ENCODE measurements at places on chromosomes 12 and 14. TPM values are rescaled to one million over a fixed set of nuclear protein-coding genes. Genes with fewer than 3 reads are reported as not detected.

Gene SERPINA5
- 10.1 TPM for polyA plus RNA-seq

DNA sequence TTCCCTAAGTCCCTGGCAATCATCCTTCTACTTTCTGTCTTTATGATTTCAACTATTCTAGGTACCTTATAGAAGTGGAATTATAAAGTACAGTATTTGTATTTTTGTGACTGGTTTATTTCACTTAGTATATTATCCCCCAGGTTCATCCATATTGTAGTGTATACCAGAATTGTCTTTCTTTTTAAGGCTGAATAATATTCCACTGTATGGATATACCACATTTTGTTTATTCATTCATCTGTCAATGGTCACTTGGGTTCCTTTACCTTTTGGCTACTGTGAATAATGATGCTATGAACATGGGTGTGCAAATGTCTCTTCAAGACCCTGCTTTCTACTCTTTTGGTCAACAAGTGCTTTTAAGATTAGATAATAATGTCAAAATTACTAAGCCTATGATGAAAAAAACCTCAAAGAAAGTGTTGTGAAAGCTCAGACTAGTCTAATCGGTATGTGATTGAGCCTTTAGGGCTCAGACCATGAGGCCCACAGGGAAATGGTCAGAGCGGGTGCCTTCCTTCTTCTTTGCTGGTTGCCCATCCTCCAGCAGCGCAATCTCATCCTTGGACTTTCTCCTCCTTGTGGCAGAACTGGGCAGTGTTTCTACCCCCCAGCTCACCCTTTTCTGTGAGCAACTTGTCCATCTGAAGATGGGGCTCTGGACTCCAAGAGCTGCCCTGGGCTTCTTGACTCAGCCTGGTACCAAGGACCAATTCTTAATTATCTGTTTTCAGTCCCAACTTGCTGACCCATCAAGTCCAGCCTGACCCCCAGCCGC is 105.4 kb downstream of the TTC8 start:
- no peak for DNase-seq

DNA sequence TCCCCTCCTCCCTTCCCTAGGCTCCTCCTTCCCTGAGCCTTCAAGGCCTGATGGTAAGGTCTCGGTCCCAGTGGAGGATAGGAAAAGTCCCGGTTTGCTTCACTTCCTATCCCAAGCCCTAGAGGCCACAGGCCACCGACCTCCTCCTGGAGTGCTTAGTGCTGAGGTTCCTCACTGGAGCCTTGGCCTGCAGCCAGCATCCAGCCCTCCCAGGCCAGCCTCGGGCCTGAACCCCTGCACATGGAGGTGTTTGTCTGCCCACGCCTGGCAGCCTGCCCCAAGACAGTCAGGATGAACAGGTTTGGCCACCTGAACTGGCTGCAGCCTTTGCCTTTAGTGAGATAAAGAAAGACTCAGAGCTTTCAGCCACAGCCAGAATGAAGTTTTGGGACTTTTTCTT is 15.8 kb upstream of the KRT7 start:
- DNase-seq = no peak

- no peak for DNase-seq
These were observed 23.4 kb upstream of the ELK3 start for GRCh38 chr12:96170762-96171161.

DNA sequence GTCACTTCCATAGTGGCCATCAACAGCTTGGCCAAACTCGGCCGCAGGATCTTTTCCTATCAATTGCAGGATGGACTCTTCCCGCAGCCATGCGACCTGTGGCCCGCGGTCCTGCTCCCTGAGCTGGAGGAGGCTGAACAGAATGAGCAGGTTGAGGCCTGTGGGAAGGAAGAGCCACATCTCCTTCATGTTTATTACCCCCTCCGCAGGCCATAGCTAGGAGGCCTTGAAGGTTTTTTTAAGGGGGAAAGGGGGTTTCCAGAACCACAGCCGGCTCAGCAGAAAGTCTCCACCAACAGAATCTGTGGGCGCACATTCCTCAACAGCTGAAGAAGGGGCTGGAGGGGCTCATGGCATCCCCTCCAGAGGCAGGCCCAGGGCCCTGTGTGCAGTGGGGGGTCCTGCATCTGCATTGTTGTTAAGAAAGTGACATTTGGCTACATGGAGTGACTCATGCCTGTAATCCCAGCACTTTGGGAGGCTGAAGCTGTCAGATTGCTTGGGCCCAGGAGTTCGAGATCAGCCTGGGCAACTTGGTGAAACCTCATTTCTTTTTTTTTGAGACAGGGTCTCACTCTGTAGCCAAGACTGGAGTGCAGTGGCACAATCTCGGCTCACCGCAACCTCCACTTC is 25.2 kb upstream of the PPP1R13B start:
- DNase-seq = no peak

- no peak for DNase-seq
These were observed 14.1 kb downstream of the PRKAB1 start for GRCh38 chr12:119681728-119682638.

- no peak for DNase-seq
These were observed 51.5 kb upstream of the CMKLR1 start for GRCh38 chr12:108390495-108391203.

GRCh38 chr12:6925540-6926279 is 2.0 kb upstream of the ATN1 start:
- DNase-seq = no peak

DNA sequence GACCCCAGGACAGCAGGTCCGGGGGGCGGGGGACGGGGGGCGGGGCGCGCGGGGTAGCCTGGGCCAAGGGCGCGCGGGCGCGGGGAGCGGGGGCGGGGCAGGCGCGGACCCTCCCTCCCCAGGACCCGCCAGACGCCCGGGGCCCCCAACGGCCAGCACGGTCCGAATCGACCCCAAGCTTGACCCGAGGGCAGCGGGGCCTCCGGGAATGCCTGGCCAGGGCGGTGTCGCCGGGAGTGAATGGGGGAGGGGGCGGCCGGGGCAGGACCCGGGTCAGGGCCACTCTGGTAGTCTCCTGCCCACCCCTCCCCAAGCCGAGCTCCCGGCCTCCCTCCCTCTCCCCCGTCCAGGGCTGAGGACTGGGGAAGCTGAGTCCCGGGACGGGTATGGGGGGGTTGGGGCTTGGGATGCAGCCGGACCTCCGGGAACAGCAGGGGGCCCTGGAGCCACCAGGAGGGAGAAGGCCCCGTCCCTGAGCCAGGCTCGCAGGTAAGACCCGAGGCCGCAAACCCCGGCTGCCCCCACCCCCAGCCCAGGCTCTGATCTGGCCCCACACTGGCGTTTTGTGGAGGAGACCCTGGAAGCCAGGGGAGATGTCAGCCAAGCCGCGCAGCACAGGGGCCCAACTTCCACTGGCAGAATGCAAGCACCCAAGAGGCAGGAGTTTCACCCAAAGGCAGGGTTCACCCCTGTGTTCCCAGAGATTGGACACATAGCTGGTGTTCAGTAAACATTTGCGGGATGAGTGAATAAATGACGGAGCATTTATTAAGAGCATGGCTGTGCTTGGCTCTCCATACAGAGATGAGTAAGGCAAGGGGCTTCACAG is 545 bp upstream of the GALNT9 start:
- DNase-seq = no peak

GRCh38 chr14:88322504-88323085 is 474 bp downstream of the KCNK10 start:
- DNase-seq = no peak

DNA sequence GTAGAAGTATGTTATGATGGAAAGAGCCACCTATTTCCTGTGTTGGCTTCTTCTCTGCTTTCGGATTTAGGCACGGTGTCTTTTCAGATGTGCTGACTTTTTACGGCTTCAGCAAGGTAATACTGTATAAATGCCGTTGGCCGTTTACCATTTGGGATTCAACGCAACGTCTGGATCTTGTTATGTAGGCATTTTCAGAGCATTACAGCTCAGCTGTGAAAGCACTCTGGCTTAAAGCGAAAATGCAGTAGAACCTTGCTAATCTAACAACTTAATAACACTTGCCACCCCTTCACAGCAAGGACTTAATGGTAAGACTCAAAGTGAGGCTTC is 229.9 kb downstream of the EFCAB11 start:
- no peak for DNase-seq

- DNase-seq = no peak
These were observed 994 bp downstream of the SRP54 start for GRCh38 chr14:34983786-34984185.

DNA sequence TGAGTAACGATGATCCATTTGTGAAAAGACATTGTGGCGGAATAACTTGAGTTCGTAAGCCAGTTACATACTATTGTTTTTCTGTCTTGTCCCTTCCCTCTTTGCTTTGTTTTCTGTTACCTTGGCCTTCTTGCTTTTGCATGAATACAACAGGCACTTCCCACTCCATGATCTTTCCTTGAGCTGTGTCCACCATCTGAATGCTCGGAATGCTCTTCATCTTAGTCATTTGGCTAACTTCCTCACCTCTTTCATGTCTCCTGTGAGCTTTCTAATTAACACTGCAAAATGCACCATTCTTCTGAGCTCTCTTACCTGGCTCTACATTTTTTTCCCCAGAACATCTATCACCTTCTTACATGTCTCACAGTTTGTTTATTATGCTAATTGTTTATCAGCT is 10.0 kb downstream of the KNTC1 start:
- DNase-seq = no peak

DNA sequence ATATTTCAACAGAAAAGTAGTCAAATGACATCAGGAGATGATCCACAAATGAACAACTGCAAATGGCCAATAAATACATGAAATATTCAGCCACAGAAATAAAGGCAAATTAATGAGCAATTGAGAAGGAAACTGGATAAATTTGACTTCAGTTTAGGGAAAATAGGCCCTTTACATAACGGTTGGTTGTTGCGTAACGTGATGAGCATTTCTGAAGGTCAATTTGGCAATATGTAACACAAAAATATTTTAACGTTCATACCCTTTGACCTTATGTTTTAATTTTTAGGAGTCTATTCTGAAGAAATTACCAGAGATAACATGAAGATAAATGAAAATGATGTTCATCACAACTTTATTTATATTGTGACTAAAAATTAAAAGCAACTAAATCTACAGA is 14.7 kb upstream of the MSRB3 start:
- no peak for DNase-seq

DNA sequence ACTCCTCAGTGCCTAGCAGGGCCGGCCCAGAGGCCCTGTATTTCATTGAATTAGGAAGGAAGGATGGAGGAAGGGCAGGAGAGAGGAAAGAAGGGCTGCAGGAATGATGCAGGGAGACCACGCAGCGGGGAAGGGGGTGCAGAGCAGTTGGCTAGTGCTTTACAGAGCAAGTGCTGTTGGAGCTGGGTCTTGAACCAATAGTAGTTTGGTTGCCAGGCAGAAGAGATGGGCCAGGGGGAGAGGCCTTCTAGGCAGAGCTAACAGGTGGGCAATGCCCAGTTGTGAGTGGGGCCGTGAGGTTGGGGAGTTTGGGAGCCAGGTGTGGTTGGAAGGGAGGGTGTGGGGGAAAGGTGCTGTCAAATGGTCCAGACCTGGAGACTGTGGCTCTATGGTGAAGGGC is 39.1 kb upstream of the SRSF5 start:
- DNase-seq = no peak
